ENCODE measurements at places on chromosomes 13 and 19. TPM values are rescaled to one million over a fixed set of nuclear protein-coding genes. Genes with fewer than 3 reads are reported as not detected.

Gene ZNF699
- 12.1 TPM for total RNA-seq

Gene TPRX2
- not detected for total RNA-seq

Gene ZNF567
- total RNA-seq, result 7.9 TPM

GRCh38 chr13:100203696-100204367 is 114.9 kb downstream of the PCCA start:
- no peak overlapping the region for H3K4me3 ChIP-seq
- no peak for DNase-seq
- no peak overlapping the region for H3K27ac ChIP-seq
- H3K4me1 ChIP-seq, result no peaks in the 10 kb centered on the region
- H3K36me3 ChIP-seq, result no peaks in the 10 kb centered on the region

DNA sequence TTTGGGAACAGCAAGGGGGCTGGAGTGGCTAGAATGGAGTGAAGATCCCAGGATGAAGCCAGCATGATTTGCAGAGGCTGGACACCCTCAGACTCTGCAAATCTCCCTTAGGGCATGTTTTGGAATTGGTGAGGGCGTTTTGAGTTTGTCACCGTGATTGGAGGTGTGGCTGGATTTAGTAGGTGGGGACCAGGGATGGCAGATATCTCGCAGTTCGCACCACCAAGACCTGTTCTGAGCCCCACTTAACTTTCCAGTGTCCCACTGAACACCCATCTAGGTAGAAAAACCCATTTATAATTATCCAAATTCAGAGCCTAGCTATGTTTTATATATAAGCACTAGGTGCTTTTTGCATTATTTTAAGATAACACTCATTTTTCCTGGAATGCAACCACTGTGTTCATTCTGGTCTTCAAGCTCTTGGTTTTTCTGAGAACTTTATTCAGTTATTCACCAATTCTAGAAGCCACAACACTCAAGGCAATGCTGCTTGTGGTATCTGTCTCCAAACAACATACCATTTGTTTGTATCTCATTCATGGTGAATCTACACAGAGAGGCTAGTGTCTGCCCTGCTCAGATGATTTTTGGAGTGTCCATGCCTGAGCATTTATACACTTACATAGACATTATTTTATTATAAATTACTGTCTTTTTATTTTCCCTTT is 3.0 kb upstream of the NANOS2 start:
- no peak for DNase-seq
- H3K36me3 ChIP-seq, result no peaks in the 10 kb centered on the region
- no peak overlapping the region for H3K4me3 ChIP-seq
- H3K27me3 ChIP-seq, result no peaks in the 10 kb centered on the region
- H3K27ac ChIP-seq, result no peak overlapping the region

All from aorta (tissue), 5 donors.